NCI-H1417 treated with DMSO at 0.1 percent for 48 hours (cell line): ENCODE measurements at places on chromosomes 11 and 22.

DNA sequence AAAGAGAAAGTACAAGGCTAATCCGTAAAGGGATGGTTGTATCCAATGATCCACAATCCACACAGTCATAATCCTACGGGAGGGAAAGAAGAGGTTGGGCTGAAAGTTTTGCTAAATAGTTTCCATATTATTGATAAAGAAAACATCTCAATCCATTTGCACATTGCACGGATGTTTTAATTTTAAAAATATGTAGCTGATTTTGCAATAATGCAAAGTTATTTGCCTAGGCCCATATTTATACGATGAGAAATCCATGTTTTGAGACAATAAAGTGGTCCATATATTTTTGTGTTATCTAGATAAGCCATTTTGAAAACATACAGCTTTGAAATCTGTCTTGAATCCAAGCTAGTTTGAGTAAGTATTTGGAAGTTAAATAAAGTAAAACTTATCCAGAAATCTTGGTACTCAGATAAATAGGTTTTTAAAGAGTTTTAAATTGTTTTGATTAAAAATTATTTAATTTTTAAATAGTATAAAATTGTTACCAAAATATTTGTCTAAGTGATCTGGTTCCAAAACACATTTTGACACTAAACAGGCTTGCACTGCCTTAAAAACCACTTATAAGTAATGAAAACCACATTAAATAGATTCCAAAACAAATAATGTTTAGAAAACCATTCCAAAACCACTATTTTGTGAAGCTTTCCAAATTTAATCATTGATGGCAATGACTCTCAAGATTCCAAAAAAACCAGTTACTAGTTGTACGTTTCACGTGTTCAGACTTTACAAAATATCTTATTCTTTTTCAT lies 38.2 kb upstream of the PAMR1 start:
- DNase-seq, result no peak

DNA sequence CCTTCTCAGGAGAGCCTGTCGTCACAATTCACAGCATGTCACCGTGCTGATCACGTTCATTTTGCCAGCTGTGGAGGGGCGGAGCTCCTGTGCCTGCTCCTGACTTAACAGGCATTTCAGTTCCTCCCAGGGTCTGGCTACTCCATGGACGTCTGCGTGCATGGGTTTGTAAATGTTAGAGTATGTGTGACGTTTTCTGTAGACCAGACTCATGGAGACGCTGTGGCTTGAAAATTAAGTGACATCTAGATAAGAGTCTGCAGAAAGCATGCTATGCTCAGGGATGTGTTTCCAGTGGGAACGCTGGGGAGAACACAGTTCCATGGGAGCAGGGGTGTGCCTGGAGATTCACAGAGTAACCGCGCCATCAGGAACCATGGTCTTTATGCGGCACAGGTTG lies 804.0 kb downstream of the TBC1D22A start:
- no peak for DNase-seq

- no peak for DNase-seq
These were observed 80.0 kb upstream of the PPARA start for GRCh38 chr22:46070215-46070802.

GRCh38 chr11:70155386-70155785 lies 47.7 kb upstream of the FADD start:
- DNase-seq, result no peak

GRCh38 chr11:71218789-71219499 lies 33.4 kb downstream of the SHANK2 start:
- DNase-seq, result no peak

DNA sequence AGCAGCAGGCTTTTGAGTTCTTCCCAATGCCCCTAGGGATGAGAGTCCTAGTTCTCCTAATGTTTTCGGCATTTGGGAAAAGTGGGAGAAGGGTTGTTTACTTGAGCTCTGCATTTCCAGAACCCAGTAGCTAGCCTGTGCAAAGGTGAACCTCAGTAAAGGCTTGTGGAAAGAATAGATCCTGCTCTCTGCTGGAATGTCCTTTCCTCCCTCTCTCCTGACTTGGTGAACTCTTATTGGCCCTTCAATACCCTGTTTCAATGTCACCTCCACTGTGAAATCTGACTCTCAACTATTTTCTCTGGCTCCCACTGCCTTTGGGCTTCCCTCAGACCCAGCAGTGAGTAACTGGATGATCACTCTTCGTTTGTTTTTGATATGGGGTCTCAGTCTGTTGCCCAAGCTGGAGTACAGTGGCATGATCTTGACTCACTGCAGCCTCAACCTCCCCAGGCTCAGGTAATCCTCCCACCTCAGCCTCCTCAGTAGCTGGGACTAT lies 2.4 kb upstream of the UVRAG start:
- no peak for DNase-seq

- DNase-seq, result no peak
These were observed 16.2 kb downstream of the ABCC8 start for GRCh38 chr11:17460406-17460805.

- no peak for DNase-seq
These were observed 93.9 kb downstream of the TECTA start for GRCh38 chr11:121194731-121195596.

- no peak for DNase-seq
These were observed 6.4 kb downstream of the PCNX3 start for GRCh38 chr11:65622011-65622410.
